Activated CD4-positive, alpha-beta T cell treated with anti-CD3 and anti-CD28 coated beads for 24 hours (primary cell): ENCODE measurements at places on chromosomes 1 and 21.

GRCh38 chr1:228228601-228229074 is 20.8 kb downstream of the OBSCN start:
- DNase-seq = no peak

DNA sequence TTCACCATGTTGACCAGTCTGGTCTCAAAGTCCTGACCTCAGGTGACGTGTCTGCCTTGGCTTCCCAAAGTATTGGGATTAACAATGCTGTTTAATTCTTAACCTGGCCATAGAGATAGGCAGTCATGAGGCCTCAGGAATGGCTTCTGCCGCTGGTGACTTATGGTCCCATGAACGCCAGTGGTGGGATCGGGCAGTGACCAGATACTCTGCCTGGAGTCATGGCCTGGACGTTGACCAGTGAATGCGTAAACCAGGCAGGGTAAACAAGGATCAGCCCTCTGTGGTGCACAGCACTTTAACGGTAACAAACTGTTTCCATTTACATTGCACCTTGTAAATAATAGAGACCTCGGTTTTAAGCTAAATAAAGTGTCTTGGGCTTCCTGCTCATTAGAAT is 23.0 kb downstream of the MTARC1 start:
- no peak for DNase-seq

DNA sequence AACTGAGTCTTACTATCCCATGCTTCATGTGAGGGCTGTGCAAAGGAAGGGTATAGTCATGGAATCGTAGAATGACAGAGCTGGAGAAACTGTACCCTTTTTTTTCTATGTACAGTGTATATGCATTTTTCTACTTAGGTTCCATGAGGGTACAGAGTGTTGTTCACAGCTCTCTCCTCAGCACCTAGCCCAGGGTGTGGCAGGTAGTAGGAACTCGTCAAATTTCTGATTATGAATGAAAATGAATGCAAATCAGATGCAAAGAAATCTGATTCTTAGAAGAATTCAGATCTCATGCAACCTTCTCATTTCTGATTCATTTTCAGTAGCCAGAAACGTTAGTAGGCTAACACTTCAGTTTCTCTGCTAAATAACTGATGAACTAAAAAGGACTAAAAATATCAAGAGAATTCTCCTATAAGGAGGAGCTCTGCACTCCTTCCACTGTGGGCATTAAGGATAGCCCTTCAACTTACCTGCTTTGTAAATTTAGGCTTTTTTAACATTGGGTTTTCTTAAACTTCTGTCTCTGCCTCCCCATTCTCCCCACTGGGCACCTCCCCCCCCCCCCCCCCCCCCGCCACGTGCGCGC is 18.0 kb upstream of the HHAT start:
- no peak for DNase-seq

DNA sequence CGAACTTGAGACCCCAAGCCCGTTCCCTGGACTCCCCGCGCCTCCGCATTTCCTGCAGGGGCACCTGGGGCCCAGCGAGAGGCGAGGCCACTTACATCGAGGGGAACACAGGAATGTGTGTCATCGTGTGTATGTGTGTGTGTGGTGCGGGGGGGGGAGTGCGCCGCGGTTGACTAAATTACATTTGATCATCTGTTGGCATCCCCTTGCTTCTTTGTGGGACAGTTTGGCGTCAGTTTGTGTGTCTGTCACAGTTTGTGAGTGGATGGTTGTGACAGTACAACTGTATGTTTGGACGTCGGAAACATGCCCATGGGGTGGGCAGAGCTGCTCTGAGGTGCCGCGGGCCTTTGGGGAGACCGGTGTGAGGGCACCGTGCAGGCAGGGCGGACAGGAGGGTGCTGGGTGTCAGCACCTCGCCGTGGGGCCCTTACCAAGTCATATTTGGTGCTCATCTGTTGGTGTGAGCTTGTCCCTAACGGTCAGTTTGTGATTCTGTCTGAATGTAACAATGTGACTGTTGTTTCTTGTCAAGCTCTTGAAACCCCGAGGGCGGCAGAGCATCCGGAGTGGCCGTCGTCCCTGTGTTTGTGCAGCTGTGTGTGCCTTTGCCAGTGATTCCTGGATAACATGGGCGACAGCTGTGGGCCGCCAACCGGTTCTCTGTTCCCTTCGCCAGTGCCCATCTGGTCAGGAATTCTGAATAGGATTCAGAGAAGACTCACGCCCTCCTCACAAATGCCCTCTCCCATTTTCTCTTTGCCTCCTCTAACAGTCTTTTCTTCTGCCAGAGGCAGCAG is 899 bp downstream of the OPRD1 start:
- DNase-seq = no peak

GRCh38 chr1:230231774-230232145 is 164.7 kb downstream of the GALNT2 start:
- no peak for DNase-seq

DNA sequence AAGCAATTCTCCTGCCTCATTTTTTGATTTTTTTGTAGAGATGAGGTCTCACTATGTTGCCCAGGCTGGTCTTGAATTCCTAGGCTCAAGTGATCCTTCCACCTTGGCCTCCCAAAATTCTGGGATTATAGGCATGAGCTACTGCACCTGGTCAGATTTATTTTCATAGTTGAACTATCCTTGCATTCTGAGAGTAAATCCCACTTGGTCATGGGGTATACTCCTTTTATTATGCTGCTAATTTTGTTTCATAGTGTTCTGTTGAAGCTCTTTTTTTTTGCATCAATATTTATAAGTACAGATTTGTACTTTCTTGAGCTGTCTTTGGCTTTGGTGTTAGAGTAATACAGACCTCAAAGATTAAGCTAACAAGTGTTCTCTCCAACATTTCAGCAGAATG is 12.8 kb upstream of the CCSAP start:
- DNase-seq = no peak

DNA sequence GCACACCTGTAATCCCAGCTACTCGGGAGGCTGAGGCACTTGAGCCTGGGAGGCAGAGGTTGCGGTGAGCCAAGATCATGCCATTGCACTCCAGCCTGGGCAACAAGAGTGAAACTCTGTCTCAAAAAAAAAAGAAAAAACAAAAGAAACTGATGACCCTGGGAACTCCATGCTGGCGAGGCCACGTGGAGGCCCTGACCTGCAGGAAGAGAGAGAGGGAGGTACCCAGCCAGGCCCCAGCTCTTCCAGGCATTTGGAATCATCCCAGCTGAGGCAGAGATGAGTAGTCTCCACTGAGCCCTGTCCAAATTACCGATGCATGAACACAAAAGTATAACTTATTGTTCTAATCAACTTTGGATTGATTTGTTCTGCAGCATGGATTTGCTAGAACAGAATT is 132.0 kb upstream of the ZBTB40 start:
- no peak for DNase-seq
